MM.1S (cell line): ENCODE measurements at places on chromosomes 1 and 21.

- no peak for DNase-seq
Observed at GRCh38 chr1:55428944-55429931, 214.1 kb upstream of the USP24 start.

GRCh38 chr1:92923664-92924063, 37.6 kb downstream of the DIPK1A start:
- no peak for DNase-seq

GRCh38 chr1:232725305-232726047, 79.7 kb upstream of the MAP10 start:
- DNase-seq, result no peak

- DNase-seq, result no peak
Observed at GRCh38 chr1:244197851-244198375, 146.8 kb downstream of the ZBTB18 start.

GRCh38 chr1:55062801-55063576, 23.6 kb downstream of the PCSK9 start:
- DNase-seq, result no peak

GRCh38 chr1:241083285-241083684, 273.7 kb downstream of the RGS7 start:
- DNase-seq, result no peak

DNA sequence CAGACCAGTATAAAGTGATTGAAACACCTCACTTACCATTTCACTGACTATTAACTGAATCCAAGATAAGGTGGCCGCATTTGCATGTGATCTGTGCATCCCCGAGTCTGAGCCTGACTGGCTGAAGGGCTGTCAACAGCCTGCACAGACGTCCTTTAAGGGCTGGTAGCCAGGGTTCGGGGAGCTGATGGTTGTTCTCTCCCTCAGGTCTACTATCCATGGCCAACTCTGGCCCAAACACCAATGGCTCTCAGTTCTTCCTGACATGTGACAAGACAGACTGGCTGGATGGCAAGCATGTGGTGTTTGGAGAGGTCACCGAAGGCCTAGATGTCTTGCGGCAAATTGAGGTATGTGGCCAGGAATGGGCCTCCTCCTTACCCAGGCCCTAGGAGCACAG, 14.0 kb downstream of the PPIE start:
- no peak for DNase-seq

DNA sequence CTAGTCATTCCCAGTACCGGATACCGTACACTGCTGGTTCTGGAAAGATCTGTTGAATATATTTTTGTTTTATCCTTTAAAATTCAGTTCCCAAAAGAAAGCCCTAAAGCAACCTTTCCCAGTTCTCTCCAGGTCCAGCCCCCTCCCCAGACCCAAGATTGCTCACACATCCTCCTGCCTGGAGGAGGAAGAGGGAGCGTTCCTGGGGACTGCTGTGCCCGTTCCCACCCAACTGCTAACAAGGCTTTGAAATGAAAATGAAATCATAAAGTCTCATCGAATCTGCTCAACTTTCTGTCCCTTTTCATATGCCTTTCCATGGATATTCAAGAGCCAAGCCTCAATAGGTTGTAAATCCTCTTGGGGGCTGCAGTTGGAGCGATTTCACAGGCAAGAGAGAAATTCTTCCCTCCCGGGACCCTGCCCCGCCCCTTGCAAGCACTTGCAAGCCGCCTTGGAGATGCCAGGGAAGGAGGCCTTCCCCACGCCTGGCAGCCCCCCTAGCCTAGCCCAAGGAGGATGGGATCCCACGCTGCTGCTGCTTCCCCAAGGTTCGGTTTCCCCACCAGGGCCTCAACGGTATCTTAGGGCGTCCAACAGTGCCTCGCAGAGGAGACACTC, 113.2 kb upstream of the CACHD1 start:
- DNase-seq, result no peak

GRCh38 chr1:205091043-205091740, 6.9 kb upstream of the TMEM81 start:
- DNase-seq, result no peak

DNA sequence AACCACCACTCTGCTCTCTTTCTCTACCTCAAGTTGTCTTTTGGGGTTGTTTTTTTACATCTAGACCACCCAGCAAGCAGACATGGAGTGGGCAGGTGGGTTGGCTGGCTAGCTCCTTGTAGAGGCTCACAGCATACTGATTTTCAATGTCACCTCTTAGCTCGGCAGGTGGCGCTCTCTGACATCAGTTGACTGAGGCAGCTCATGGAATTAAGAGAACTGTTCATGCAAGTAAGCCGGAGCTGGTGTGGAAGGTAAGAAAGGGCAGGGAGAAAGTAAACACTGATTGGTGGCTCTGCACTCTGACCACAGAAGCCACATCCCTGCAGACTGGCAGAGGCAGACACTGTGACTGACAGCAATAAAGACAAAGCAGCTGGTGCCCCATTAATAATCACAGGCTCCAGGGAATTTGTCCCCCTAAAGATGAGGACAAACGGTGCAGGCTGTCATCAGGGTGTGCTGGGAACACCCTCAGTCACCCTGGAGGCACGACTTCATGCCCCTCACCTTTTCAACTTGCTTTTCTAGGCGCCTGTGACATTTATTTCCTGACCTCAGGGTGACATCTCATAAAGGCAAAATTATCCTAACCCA, 226.8 kb downstream of the LMX1A start:
- DNase-seq, result peak; percentile 94

GRCh38 chr1:155012026-155012546, 9.5 kb downstream of the ZBTB7B start:
- DNase-seq, result no peak

DNA sequence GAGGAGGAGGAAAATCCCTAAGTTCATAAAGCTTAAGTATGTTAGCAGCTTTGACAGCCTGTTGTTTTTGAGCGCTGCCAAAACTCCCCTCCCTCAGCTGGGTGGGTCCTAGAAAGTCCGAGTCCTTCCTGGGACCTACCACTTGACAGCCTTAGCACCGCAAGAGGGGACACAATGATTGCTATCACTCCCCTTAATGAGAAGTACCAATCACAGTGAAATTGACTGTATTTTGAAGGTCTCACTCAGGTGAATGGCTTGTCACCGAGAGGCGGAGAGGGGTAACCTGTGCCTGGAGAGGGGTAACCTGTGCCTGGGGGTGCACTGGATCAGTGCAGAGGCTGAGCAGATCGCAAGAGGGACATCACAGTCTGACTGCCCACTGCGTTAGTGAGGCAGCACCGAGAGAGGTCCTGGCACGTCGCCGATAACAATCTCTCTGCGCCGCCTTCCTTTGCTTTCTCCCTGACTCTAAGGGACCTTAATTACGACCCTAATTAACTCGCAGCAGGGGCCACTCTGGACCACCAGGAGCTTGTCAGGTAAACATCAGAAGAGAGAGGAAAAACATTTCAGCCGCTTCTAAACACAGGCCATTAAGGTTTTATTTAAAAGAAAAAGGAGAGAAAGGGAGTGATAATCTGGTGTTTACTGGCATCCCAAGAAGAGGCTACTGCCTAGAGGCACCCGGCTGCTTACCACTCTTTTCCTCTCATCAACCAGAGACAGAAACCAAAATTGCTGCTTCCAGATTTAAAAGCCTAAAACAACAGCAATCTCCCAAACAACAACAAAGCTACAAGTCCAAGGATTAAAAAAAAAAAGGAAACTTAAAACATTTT, 25.7 kb upstream of the KCNK1 start:
- no peak for DNase-seq

DNA sequence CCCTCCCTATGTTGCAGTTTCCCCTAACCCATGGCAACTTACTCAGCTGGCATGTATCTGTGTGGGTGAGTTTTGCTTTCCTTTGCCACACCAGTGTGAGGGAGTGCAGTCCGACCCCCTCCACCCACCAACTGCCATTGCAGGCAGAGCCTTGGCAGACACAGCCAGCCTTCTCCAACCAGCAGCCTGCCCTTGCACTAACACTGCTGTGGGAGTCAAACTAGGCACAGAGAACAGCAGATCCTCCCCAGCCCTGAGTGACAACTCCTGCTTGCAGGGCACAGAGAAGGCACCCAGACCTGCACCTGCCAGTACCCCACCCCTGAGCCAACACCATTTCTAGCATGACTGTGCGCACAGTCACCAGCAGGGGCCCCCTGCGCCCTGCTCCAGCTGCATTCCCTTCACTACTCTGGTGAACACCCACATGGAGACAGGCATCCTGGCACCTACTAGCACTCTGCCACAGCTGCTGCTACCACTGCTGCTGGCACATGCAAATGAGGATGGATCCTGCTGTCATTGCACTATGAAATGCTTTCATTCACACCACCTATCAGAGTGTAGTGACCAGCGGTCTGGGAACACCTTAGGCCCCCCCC, 98.4 kb downstream of the MAGI3 start:
- no peak for DNase-seq

- DNase-seq, result no peak
Observed at GRCh38 chr1:195939844-195940243, 668.4 kb downstream of the KCNT2 start.

DNA sequence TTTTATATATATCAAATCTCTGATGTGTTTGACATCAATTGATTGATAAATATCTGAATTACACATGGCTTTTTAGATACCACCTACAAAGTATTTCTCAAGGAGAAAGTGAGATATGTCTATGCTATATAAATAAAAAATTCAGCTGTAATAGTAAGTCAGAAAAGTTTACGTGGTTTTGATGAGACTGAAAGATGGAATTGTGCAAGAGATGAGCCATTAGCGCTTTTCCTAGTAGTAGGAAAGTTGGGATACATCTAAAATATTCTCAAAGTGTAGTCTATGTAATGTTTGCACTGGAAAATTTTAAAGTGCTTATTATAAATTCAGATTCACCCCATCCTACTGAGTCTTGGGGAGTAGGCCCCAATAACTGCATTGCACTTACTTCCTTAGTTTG, 49.1 kb downstream of the SGIP1 start:
- no peak for DNase-seq

- no peak for DNase-seq
Observed at GRCh38 chr1:204426035-204426436, 14.4 kb upstream of the PPP1R15B start.

DNA sequence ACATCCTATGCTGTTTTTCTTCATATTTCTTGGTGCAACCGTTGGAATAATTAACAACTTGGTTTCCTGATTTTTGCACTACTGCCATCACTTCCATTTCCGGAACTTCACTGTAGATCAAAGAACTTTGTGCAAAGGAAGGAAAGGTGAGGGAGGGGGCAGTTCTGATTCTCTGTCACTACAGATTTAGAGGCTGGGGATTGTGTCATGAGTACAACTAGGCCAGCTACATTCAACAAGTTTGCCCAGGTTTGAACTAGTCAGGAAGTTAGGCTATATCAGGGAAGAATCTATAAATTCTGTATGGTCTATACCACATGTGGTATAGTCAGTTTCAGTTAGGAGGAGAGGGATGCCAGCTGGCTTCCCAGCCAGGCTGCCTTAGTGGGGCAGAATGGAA, 84.2 kb downstream of the RGL1 start:
- DNase-seq, result peak; percentile 5

- DNase-seq, result no peak
Observed at GRCh38 chr1:226708342-226708780, 30.7 kb downstream of the ITPKB start.

DNA sequence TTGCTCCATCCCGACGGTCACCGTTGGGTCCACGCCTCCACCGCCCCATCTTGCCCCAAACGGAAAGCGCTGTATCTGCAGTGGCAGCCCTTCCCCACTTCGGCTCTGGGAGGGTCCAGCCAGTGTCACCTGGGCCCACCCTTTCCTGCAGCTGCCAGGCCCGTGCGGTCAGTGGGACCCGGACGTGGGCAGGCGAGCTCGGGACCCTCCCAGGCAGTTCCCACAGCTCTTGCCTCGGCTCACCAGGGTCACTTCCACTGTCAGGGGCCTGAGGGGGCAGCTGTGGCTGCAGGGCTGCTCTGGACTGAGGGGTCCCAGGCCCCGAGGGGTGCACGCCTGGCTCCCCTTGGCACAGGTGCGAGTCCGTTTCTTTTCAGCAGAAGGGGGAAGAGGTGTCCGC, 80.7 kb downstream of the SKI start:
- DNase-seq, result no peak

DNA sequence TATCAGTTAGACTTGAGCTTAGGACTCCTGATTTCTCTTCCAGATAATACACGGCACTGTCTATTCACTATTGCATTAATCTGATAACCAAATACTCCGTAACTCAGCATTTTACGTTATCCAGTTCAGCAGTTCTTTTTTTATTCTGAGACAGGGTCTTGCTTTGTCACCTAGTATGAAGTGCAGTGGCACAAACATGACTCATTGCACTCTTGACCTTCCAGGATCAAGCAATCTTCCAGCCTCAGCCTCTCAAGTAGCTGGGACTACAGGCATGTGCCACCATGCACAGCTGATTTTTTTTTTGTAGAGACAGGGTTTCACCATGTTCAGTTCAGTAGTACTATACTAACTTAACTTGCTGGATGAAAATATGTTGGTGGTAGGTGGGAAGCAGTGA, 156.4 kb downstream of the PATJ start:
- no peak for DNase-seq

GRCh38 chr1:161481624-161482392, 23.4 kb upstream of the FCGR2A start:
- no peak for DNase-seq

DNA sequence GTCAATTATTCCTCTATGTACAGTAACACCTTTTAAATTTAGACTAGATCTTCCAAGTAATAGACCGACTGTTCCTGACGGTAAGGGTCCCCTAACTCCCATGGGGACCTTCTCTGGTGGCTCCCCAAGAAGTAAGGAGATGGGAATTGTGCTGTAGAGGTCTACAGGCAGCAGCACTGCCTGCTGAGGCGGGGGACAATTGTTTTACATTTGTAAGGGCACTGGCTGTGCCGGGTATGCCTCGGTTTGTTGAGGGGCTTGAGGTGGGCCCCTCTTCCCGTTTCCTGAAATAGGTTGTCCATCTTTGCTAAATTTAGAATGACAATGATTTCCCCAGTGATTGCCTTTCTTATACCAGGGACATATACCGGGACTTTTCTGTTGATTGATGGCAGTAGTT, 13.1 kb upstream of the L1TD1 start:
- DNase-seq, result no peak

DNA sequence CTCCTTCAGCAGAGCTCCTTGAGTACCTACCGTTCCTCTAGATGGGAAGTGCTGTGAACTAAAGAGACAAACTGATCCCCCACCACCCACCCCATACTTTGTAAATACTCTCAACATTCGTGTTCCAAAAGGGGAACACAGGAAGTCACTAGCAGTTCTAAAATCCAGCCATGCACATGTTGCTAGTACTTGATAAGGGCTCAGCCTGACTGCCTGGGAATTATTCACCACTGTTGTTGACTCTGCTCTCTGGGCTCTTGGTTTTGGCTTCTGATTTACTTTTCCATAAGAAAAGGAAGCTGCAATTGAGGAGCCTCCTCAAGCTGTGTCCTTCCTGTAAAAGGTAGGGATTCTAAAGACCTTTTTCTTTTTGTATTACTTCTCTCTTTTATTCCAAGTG, 67.5 kb downstream of the IVNS1ABP start:
- DNase-seq, result no peak

- peak; percentile 74 for DNase-seq
Observed at GRCh38 chr1:200437556-200438203, 27.8 kb upstream of the ZNF281 start.

- peak; percentile 80 for DNase-seq
Observed at GRCh38 chr1:150168960-150169601, 19.4 kb downstream of the PLEKHO1 start.

- no peak for DNase-seq
Observed at GRCh38 chr1:236773919-236774318, 21.2 kb upstream of the MTR start.
